ENCODE measurements at places on chromosomes 3 and 15.

GRCh38 chr3:37377670-37378069 is 203.3 kb upstream of the LRRFIP2 start:
- DNase-seq, result no peak

DNA sequence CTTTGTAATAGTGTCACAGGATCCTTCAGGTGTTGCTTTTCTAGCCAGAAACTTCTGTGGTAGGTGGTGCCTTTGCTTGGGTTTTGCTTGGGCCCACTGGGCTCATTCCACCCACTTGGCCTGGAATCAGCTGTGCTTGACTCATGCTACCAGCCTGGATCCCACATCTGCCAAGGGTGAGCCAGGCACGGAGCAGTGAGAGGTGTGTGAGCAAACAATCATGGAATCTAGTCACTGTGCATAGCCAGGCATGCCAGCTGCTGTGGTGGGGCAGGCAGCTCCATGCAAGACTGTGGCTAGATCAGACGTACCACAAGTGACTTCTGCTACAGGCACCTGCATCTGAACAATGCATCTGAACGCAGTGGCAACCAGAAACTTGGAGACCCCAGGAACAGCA is 275.9 kb downstream of the UBE2E2 start:
- no peak for DNase-seq

DNA sequence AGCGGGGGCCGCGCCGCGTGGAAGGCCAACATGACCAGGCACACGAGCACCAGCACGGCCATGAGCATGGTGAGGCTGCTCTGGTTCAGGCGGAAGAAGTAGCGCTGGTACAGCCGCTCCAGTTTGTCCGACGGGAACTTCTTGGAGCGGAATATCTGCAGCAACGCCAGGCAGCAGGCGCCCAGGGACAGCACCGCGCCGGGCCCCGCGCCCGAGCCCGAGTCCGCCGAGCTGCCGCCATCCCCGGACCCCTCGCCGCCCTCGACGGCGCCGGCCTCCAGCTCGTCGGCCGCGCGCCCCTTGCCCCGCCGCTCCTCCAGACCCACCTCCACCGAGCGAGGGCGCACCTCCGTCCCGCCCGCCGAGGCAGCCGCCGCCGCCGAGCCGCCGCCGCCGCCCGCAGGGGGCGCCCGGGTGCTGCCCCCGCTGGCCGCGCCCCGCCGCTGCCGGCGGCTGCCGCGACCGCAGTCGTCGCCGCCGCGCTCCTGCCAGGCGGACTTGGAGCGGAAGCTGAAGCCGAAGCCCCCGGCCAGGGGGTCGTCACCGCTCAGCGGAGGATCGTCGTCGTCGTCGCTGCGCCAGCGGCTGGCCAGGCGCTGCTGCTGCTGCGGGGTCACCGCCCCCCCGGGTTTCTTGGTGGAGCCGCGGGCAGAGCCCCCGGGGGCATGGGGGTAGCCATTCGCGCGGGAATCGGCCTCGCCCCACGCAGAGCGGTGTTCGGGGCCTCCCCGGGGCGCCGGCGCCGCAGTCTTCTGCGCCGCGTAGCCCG is 957 bp downstream of the ADCY5 start:
- no peak for DNase-seq

DNA sequence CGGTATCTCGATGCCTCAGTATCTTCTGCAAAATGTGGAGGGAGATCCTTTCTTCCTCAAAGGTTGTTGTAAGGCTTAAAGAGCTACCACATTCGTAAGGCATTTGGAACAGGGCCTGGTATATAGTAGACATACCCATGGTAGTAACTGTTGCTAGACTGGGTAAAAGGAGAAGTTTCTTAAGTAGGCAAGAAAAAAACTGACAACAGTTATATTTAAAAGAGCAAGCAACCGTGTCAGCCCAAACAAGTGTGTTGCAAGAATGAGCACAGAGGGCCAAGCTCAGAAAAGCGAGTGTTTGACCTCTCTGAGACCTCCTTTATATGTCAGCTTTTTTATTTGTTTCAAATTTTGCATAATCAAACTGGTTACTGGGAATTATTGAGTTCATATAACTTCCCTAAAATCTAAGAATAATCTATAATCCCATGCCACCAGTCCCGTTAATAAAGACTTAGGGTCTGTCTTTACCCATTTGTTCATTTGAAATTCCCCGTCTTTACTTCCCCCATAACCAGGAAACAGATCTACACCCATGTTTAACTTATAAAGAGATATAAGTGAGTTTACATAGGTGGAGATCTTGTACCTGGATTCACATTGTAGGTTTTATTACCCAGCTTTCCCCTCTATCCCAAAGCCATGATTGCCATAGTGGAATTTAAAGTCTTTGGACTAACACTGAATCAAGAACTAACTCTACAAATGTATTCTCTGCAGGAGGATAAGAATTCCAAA is 7.3 kb downstream of the B3GNT5 start:
- no peak for DNase-seq

GRCh38 chr3:132004571-132004970 is 30.2 kb downstream of the CPNE4 start:
- no peak for DNase-seq

GRCh38 chr15:95620934-95621579 is 709.4 kb upstream of the NR2F2 start:
- no peak for DNase-seq

DNA sequence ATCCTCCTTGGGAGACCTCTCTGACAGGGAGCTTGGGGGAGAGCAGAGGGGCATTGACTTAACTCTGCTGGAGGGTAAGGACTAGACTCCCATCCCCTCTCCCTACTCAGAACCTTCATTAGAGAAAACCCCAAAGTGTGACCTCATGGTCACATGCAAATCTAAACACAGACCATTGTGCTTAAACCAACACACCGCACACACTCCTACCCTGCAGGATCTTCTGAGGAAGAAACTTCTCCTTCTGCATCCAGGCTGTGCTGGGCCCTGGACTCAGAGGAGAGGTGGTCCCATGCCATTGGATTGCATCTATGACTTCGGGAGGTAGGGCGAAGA is 805 bp upstream of the PARP16 start:
- no peak for DNase-seq
